Activated naive CD8-positive, alpha-beta T cell treated with anti-CD3 and anti-CD28 coated beads for 36 hours (primary cell): ENCODE measurements at places on chromosomes 13 and 19. TPM values are rescaled to one million over a fixed set of nuclear protein-coding genes. Genes with fewer than 3 reads are reported as not detected.

The KIR3DL3 gene
- total RNA-seq: not detected

The PNKP gene
- 78.9 TPM for total RNA-seq

The OVOL3 gene
- total RNA-seq: not detected

The CYSLTR2 gene
- 2.1 TPM for total RNA-seq

The KIR2DL3 gene
- total RNA-seq: not detected

The OR7C1 gene
- total RNA-seq: not detected

The ERICH4 gene
- total RNA-seq: not detected

The ZNF285 gene
- 2.4 TPM for total RNA-seq

The KIR2DL1 gene
- total RNA-seq: not detected

The SLC17A7 gene
- total RNA-seq: not detected

The ICAM3 gene
- 79.6 TPM for total RNA-seq

The CRX gene
- total RNA-seq: not detected

The C19orf85 gene
- not detected for total RNA-seq

The FGF14 gene
- total RNA-seq: not detected

The LHB gene
- total RNA-seq: not detected

The ZNF583 gene
- total RNA-seq: 5.2 TPM

The RASAL3 gene
- 83.4 TPM for total RNA-seq

The CYP2F1 gene
- total RNA-seq: not detected

The FUT6 gene
- total RNA-seq: not detected

The REEP6 gene
- 1.3 TPM for total RNA-seq

The S1PR2 gene
- 7.7 TPM for total RNA-seq

The GZMM gene
- 42.0 TPM for total RNA-seq

The NALCN gene
- total RNA-seq: not detected

The ZNF154 gene
- 6.7 TPM for total RNA-seq

The TUBB4A gene
- 7.3 TPM for total RNA-seq

The C19orf18 gene
- not detected for total RNA-seq

The CGB2 gene
- not detected for total RNA-seq

The FFAR1 gene
- total RNA-seq: not detected

The HSPB6 gene
- 0.78 TPM for total RNA-seq

The LIG1 gene
- total RNA-seq: 147 TPM

The RGL3 gene
- not detected for total RNA-seq

The KLF1 gene
- total RNA-seq: 0.34 TPM

The CCDC70 gene
- total RNA-seq: 0.19 TPM
